Mononuclear cell (primary cell): ENCODE measurements at places on chromosomes 3 and 15. TPM values are rescaled to one million over a fixed set of nuclear protein-coding genes. Genes with fewer than 3 reads are reported as not detected.

GOLGA8T gene
- not detected for total RNA-seq

NEIL1 gene
- total RNA-seq: 19.3 TPM

PIGX gene
- 14.2 TPM for total RNA-seq

CCDC54 gene
- not detected for total RNA-seq

TF gene
- total RNA-seq: not detected

LEKR1 gene
- 9.4 TPM for total RNA-seq

RBPMS2 gene
- total RNA-seq: 0.10 TPM

SEMA7A gene
- 5.9 TPM for total RNA-seq

SPTSSB gene
- total RNA-seq: 0.31 TPM

STRC gene
- 0.42 TPM for total RNA-seq

ISL2 gene
- total RNA-seq: 0.21 TPM

CFAP92 gene
- 0.63 TPM for total RNA-seq

PLA2G4B gene
- 4.2 TPM for total RNA-seq

SAMMSON gene
- not detected for total RNA-seq

CSTA gene
- 90.5 TPM for total RNA-seq

MAGEL2 gene
- under 0.01 TPM for total RNA-seq

SPINK8 gene
- not detected for total RNA-seq

TRPM1 gene
- not detected for total RNA-seq

SLC12A8 gene
- total RNA-seq: not detected

GNAT1 gene
- total RNA-seq: not detected

SLC27A2 gene
- total RNA-seq: 0.42 TPM

CHDH gene
- total RNA-seq: under 0.01 TPM

ERC2 gene
- total RNA-seq: 0.10 TPM

STAB1 gene
- total RNA-seq: 42.6 TPM

PPM1L gene
- total RNA-seq: 14.5 TPM

KBTBD13 gene
- total RNA-seq: under 0.01 TPM

TAGLN3 gene
- total RNA-seq: not detected

RBP2 gene
- not detected for total RNA-seq
